ENCODE measurements at places on chromosomes 4 and X.

- DNase-seq = no peak
Observed at GRCh38 chrX:98350940-98351339, 1467.2 kb downstream of the RPA4 start.

- no peak for DNase-seq
Observed at GRCh38 chrX:133670383-133670782, 255.1 kb upstream of the GPC4 start.

DNA sequence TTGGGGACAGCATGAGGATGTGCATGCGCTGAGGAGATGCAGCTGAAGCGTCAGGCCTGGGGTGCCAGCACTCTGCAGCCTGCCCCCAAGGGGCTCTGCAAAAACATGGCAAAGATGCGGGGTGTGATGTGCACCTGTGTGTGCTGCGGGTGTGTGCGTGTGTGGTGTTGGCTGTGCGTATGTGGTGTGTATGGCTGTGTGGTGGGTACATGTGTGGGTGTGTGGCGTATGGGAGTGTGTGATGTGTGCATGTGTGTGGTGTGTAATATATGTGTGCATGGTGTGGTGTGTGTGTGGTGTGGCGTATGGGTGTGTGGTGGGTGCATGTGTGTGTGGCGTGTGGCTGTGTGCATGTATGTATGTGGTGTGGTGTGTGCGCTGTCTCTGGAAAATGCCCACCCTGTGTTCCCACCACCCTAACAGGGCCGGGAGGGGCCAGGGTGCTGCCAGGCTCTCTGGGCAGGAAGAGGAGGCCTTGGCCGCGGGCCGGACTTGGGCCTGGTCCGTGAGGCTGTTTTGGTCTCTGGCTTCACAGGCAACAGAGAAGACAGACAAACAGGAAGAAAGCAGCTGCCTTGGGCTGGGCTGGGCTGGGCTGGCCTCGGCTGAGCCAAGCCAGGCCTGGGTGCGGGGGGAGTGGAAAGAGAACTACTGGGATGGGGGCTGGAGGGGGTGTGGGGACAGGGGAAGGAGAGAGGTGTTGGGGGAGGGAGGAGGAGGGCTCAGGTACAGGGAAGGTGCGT is 1.1 kb upstream of the AVPR2 start:
- no peak for DNase-seq

DNA sequence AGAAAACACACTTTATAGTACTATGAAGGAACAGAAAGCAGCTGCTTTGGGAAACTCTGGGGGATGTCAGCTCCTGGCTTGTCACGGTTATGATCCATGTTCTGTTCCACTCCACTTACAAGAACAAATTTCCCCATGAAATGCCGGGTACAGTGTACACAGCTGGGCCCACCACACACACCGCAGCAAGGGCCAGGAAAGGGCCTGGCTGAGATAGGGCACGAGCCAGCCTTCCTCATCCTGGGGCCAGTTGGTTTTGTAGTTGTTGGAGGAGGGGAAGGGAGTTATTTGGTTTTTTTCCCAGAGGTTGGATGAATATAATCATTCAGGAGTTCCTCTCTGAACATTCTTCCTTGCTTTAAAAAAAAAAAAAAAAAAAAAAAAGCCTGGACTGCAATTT is 56.8 kb downstream of the SEPSECS start:
- DNase-seq = no peak

- no peak for DNase-seq
Observed at GRCh38 chrX:109374262-109374960, 107.5 kb downstream of the GUCY2F start.

GRCh38 chr4:123807187-123807586 is 410.6 kb downstream of the SPRY1 start:
- DNase-seq = no peak

DNA sequence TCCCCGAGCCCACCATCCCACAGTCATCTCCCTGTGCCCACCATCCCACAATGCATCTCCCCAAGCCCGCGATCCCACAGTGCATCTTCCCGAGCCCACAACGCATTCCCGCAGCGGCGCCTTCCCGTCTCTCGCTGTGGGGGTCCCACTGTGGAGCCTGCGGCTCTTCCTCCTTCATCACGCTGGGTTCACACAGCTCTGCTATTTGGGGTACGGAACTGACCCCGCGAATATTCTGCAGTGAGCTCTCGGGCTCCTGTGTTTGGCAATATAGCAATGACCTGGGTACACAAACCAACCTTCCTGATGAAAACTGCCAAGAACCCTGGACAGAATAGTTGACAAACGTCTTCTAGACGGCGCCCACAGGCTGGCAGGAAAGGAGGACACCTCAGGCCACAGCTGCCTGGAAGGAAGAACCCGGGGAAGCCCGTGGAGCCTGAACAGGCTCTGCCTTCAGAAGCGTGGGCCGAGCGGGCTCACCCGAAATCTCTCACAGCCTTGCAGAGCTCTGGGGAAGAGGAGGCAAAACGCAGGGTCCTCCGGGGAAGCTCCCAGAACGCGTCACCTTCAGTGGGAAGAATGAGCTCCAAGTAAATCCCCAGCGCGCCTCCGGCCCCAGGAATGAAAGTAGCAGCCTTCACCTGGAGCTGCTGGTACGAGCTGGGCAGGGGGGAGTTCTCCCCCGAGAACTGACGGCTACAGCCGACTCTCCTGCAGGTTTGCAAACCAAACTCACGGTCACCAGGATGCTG is 22.9 kb downstream of the PPP2R3B start:
- DNase-seq = no peak

DNA sequence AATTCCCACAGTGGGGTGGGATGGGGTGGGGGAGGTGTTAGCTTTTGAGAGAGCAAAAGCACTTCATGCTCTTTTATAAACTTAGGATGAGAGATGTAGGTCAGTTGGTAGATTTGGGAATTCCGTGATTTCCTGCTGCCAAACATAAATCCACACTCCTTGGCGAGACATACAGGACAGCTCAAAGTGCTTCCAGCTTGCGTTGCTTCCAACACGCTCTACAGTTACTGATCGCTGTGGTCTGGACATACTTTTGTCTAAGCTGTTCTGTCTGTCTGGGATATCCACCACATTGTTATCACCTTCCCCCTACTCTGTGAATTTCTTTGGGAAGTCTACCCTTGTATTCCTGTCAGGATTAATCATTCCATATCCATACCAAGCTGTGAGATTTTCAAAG is 117.5 kb downstream of the RAPGEF2 start:
- no peak for DNase-seq

- no peak for DNase-seq
Observed at GRCh38 chr4:160371446-160371845, 1268.6 kb downstream of the RAPGEF2 start.

DNA sequence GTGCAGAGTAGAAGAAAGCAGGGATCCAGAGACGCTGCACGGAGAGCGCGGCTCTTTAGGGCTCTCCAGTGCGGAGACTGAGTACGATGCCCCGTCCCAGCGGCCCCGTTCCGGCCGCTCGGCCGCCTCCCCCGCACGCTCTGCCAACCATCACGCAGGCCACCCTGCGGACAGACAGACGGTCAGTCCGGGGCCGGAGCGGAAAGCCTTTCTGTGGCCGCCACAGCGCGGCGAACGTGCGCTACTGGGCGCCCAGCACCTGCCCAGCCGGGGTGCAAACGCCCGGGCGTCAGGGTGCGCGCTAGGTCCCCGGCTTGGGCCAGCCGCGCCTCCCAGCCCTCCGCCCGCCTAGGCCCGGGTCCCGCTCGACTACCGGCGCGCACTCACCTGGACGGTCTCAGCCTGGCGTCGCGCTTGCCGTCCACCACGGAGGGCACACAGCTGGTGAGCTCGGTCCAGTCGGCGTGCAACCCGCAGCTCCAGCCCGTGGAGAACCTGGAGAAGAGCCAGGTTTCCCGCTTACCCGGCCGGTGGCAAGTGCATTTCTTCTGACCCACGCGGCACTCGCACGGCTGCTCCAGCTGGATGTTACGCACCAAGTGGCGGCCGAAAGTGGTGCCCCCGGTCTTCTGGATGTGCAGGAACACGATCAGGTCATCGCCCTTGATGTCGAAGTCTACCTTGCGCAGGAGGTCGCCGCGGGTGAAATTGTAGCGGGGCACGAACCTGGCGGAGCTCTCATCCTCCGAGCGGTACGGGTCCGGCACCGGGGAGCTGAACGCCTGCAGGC is 1.8 kb downstream of the HS6ST2 start:
- DNase-seq = no peak

DNA sequence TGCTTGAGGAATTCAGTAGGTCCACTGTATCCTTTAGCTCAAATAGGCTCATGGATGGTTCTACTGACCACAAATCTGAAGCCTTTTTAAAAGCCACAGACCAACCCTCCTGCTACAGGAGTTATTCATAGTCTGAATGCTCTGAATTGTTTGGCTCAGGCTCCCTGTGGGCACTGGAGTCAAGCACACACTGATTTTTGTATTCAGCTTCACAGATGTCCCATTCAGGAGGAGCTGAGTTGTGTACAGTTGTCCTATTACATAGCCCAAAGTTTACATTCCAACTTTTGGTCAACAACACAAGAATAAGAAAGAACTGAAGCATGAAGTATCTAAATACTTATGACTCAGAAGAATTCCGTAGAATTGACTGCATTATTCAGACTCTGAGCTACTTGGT is 243.9 kb downstream of the UNC5C start:
- no peak for DNase-seq

DNA sequence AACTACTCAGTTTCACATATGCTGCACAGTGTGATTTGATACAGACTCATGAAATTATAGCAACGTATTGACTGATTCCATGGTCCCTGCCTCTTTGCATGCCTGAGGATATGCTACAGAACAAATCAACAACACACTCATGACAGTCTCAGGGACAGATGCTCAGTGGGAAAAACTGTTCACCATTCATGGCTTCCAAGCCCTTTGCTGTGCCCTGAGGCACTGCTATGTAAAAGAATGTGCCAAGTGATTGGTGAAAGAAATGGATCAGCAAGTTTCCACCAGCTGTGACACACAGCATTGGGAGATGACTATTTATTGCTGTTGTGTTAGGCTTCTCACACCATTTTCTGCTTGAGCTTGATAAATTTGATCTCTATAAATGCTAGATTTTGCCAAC is 825.6 kb upstream of the INTU start:
- no peak for DNase-seq

- no peak for DNase-seq
Observed at GRCh38 chr4:85358831-85359230, 116.1 kb upstream of the ARHGAP24 start.

GRCh38 chrX:12977761-12978204 is 2.9 kb downstream of the TMSB4X start:
- DNase-seq = no peak

DNA sequence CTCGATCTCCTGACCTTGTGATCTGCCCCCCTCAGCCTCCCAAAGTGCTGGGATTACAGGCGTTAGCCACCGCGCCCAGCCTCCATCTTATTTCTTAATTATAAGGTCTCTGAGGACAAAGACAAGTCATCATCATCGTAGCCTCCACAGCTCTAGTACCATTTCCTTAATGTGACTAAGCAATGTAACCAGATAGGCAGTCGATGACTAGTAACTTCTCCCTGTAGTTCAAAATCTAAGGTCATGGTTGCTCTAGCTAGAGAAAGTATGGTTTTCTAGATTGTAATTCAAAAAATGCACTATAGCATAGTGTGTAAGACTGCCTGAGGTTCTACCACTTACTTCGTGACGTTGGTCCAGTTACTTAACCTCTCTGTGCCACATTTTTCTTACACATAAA is 6.9 kb downstream of the SLC39A8 start:
- DNase-seq = no peak

- no peak for DNase-seq
Observed at GRCh38 chrX:5646818-5647217, 581.8 kb downstream of the NLGN4X start.

GRCh38 chr4:55549888-55550287 is 3.2 kb upstream of the CLOCK start:
- DNase-seq = no peak

DNA sequence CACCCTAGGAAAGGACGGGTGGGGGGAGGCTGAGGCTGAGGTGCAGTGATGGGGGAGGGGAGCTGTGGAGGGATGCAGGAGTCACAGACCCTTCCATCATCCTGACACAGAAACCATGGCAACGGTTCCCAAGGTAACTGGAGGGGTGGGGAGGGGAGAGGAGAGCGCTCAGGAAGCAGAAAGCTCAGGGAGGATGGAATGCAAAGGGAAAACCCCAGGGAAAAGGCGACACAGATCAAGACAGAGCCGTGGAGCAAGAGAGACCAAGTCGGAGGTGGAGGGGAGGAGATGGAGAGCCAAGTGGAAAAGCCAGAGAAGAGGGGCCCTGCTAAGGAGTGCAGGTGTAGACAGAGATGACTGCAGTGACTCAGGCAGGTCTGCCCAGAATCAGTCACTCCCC is 14.5 kb downstream of the L1CAM start:
- DNase-seq = no peak

DNA sequence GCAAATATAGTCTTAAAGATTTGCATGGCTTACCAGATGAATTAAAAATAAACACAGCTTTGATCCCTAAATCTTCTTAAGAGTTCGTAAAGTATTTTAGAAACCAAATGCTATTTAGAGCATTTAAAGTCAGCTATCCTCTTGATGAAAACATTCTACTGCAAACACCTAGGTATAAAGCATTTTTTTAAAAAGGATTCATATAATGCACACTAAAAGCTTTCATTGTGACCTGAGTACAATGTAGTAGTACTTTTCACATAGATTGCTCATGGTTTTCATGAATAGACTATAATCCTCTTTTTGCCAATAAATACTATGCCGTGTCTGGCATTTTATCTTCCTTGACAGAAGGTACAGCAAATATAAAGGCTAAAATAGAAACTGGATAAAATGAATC is 805.1 kb upstream of the INTU start:
- no peak for DNase-seq

DNA sequence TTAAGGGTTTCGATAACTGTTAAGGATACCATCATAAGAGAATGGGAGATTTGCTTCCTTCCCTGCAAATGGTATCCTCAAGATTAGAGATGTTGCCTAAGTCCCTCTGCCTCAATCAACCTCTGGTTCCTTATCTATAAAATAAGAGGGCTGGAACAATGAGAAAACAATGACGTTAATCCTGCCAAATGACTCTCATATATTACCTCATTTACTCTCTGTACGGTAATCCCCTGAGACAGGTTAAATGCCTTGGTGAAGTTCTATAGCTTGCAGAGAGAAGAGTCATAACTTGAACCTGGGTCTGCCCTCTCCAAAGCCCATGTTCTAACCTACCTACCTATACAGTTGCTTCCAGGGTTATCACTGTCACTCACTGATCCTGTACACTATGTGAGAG is 100.2 kb upstream of the OTUD4 start:
- DNase-seq = no peak

- no peak for DNase-seq
Observed at GRCh38 chr4:82043081-82043808, 330.5 kb downstream of the HNRNPD start.

- DNase-seq = no peak
Observed at GRCh38 chr4:148355442-148356123, 86.6 kb downstream of the NR3C2 start.

DNA sequence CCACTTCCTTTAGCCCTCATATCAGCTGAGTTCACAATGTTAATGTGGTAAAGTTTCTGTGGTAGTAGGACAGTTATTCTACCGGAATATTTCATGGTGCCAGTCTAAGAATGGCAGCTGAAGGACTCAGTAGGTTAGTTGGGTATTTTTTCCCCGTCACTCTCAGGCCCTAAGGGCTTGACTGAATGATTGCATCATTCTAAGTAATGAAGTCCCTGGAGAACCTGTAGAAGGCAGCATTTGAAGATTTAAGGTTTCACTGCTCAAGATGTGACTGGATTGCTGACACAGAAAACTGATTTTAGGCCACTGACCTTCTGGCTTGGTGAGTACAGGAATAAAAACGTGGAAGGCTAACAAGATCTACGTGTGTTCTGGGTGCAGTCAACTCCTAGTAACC is 657.3 kb downstream of the PCDH19 start:
- DNase-seq = no peak

Data from T-helper 22 cell (primary cell).